ENCODE measurements at places on chromosomes 12 and 14. TPM values are rescaled to one million over a fixed set of nuclear protein-coding genes. Genes with fewer than 3 reads are reported as not detected.

Gene ZNF664
- 55.9 TPM for total RNA-seq

Gene SALL2
- total RNA-seq = 0.79 TPM

Gene CAPZA3
- total RNA-seq = not detected

DNA sequence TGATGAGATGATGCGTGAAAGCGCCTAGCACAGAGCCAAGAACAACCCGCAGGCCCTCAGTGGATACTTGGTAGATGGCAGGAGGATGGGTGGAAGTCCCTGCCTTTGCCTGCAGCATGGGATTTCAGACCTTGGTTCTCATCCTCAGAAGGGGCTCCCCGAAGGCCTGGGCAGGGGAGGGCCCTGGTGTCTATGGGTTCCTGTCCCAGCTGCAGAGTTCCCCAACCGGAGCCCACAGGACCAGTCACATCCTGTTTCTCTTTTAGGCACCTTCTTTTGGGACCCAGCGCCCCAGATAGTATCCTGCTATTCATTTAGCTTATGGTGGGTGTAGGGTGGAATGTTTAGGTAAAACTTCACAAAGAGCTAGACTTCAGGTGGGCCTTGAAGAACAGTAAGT, 55.5 kb downstream of the CALM1 start:
- no peak for DNase-seq

DNA sequence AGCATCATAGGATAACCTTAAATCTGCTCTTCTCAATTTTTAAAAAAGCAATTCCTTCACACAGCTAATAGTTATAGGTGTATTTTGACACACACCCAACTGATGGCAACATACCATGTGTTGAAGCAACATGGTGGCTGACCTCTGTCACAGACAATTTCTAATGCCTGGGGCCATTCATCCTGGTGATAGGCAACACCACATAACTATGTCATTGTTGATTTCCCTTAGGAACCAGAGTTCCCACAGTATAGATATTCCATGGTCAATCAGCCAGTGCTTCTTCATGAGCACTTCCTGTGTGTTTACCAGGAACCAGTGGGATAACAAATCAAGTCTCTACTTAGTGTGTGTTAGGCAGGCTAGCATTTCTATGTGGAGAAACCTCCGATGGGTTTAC, 88.3 kb downstream of the FIGNL2 start:
- DNase-seq = no peak

DNA sequence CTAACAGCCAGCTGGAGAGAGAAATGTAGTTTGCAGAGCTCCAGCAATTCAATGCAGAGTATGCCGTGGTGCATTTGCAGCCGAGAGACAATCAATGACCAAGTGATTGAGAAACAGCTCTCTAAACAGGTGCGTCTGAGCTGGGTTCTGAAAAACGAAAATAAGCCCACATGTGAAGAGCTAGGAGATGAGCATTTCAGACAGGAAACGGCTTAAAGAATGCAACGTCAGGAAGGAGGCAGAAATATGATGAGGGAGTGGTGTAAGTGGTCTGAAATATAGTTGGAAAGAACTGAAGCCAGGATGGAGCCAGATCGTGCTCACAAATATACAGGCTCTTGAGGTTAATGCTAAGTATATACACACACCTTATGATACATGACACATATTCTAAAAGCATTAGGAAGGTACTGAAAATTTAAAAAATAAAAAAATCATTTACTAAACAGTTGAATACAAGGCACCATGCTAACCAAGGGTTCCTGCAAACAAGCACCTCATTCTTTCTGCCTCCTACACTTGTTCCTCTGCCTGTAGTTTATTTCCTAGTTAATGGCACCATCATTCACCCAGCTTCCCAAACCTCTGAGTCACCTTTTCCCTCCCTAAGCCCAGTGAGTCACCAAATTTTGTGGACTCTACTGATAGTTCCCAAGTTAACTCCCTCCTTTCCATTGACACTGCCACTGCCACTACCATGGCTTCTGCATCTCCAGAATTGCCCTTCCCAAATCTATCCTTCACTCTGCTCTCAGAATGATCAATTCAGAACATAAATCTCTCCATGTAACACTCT, 2.3 kb upstream of the GARIN2 start:
- no peak for DNase-seq

GRCh38 chr12:111570084-111570961, 28.8 kb downstream of the ATXN2 start:
- DNase-seq = peak; percentile 52

DNA sequence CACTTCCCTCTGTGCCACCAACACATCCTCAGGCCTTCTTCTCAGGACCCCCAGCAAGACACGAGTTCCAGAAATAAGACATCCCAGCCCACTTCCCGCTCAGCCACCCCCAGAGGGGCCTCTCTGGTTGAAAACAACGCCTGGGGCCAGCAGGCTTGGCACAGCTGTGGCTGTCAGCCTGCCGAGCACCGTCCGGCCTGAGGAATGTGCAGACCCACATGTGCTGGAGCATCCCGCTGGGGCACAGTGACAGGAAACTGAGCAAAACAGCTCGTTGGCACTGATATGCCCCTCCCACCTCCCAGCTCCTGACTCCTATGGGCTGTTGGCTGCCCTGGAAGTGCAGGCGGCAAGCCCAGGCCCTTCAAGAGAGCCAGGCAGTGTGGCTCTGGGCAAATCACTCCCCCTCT, 1.4 kb downstream of the SYNE3 start:
- DNase-seq = no peak

DNA sequence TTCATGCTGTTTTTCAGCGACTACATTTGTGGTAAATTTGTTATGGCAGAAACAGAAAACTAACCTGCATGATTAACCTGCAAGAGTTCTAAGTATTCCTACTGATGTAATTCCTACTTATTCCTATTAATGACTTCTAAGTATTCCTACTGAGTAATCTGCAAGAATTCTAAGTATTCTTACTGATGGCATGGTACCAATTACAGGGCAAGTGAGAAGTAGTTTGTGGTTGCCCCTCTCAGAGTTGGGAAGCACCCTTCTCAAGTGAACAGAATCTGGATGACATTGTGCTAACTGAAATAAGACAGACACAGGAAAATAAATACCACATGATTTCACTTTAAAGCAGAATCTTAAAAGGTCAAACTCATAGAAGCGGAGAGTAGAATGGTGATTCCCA, 100.9 kb upstream of the CPNE8 start:
- no peak for DNase-seq

DNA sequence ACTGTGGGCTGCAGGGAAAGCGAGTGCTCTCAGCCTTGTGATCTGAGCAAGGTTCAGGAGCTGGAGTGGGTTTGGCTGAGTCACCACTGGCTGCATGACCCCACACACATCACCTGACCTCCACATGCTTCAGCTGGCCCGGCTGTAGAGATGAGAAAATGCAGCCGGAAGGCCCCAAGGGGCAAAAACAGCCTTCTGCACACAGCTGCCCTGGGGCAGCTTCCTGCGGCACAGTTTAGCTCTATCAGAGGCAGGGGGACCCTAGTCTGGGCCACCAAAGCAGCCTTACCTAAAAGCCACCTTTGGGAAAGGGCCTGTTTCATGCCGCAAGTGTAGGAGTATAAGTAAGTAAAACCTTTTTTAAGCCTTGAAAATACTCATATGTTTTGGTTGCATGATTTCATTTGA, 123.3 kb downstream of the SSPN start:
- peak; percentile 47 for DNase-seq
